Stimulated activated CD4-positive, alpha-beta T cell treated with anti-CD3 and anti-CD28 coated beads, Interleukin-4, amount 100 ng/mL, for 48 hours (primary cell): ENCODE measurements at places on chromosomes 1 and 21.

DNA sequence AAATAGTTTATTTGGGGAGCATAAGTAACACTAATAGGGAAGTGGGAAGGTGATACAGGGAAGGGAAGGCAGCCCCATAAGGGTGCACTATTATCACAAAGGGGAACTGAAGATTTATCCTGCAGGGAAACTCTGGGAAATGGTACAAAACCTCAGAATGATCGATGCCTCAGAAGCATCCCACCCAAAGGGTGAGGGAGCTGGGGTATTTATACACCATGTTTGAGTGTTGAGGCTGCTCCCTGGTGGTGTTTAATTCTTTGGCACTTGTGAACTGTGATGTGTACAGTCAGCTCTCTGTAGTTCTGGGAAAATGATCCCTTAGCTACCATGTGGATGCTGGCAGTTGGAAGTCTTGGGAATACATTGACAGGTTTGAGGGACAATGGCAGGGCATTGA, 5.1 kb upstream of the TRIM62 start:
- no peak for DNase-seq

GRCh38 chr1:92934395-92935378, 26.6 kb downstream of the DIPK1A start:
- no peak for DNase-seq

- no peak for DNase-seq
Measured at GRCh38 chr1:237042526-237042891, 525 bp downstream of the RYR2 start.

GRCh38 chr1:39268906-39269305, 64.4 kb downstream of the MACF1 start:
- DNase-seq = no peak

GRCh38 chr1:153350321-153350957, 1.8 kb upstream of the PGLYRP4 start:
- DNase-seq = no peak

DNA sequence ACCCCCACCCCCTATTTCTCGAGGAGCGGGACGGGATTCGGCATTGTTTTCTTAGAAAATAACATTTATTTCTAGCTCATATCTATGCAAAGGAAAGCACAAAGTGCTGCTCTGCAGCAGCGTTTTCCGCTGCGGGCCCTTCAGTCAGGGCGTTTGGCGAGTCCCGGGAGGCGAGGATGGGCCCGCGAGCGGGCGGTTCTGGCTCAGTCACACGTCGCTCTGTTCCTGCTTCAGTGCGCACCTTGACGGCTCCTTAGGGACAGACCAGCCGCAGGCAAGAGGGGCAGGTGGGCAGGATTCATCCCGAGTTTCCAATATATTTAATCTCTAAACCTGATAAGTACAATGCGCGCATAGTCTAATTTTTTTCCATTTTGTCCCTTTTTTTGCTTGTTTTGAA, 5.7 kb downstream of the DMRTA2 start:
- DNase-seq = no peak

DNA sequence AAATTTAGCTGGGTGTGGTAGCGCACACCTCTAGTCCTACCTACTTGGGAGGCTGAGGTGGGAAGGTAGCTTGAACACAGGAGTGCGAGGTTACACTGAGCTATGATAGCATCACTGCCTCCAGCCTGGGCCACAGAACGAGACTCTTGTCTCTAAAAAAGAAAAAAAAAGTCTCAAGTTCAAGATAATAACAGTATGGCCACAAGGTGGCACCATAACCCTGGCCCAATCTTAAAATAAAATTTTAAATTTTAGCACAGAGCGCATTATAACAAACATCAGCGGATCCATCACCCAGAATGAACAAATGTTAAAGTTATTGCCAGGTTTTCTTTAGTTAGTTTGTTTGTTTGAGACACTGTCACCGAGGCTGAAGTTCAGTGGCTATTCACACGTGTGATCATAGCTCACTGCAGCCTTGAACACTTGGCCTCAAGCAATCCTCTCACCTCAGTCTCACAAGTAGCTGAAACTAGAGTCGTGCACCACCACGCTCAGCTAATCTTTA, 2.9 kb upstream of the HTR6 start:
- no peak for DNase-seq

GRCh38 chr1:50976111-50976889, 6.3 kb downstream of the CDKN2C start:
- no peak for DNase-seq

- no peak for DNase-seq
Measured at GRCh38 chr1:229888561-229889001, 178.5 kb upstream of the GALNT2 start.

GRCh38 chr1:148308832-148309458, 156.9 kb upstream of the NBPF11 start:
- no peak for DNase-seq

DNA sequence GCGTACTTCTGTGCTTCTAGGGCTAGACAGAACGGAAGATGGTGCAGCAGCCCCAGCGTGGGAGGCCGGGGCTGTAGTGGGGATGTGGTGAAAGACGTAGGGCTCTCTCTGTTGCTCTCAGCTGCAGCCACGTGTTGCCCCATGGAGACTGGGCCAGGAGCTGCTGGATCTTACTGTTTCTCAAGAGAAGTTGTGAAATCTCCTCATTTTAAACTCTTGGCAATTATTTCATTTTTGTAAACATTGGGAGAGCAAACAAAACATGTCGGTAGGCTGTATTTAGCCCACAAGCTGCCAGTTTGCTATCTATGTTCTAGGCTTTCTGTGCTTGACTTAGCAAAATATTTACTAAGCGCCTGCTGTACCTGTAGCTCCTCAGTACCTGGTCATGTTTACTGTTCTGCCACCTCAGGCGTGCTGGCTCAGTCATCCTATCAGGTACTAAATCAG, 15.9 kb upstream of the ELOA start:
- DNase-seq = no peak

GRCh38 chr21:42336054-42336453, 14.7 kb downstream of the TFF2 start:
- no peak for DNase-seq

DNA sequence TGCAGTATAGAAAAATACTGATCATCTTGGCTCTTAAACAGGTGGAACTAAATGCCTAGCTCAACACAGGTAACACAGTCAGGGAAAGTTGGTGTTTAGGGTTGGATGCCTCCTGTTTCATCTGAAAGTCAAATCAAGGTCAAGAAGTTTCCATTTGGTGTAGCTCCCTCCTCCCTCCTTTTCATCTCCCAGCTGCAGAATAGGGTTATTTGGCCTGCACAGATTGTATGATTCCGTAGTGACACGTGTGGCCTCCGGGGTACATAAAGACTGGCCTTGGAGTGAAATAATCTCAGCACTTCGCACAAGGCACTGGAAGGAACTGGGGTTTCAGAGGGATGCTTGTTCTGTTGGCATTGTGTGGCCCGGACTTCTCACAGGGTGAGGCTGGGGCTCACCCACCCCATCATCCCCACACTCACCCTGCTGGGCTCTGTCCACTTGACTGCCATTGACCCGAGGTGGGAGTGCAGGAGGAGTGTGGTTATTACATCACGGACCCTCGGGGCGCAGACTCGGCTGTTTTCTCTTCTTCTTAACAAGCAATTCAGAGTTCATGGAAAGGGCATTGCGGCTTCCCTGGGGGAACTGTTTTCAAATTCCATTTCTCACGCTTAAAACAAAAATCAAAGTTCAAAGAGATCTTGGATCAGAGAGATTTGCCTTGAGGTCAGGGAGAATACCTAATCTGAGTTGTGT, 18.4 kb downstream of the IGSF5 start:
- no peak for DNase-seq

DNA sequence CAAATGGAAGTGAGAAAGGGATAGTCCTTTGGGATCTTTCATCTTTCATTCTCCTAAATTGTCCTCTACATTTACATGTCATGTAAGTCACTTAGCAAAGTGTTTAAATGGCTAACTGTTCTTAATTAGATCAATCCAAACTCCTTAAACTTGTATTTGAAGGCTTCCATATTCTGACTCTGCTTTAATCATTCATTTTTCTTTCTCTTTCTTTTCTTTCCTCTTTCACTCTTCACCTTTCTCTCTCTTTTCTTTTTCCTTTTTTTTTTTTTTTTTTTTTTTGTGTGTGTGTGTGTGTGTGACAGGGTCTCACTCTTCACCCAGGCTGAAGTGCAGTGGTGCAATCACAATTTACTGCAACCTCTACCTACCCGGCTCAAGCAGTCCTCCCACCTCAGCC, 71.7 kb downstream of the RPS27 start:
- DNase-seq = no peak

DNA sequence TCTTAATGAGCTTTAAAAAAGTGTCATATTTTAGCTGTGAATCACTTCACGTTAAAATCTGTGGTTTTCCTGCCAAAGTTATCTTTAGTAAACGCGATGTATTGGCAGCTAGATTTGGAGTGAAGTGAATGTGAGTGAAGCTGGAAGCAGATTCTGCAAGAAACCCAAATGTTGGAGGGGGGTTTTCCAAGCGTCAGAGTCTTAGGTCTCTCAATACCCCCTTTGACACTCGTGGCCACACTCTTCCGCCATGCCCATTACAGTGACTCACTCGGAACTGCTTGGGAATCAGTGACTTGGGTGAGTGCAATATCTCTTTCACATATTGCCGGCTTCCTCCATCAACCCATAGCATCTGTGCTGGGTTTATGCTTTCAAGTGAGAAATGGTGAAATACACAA, 17.5 kb downstream of the B3GALT5 start:
- no peak for DNase-seq

DNA sequence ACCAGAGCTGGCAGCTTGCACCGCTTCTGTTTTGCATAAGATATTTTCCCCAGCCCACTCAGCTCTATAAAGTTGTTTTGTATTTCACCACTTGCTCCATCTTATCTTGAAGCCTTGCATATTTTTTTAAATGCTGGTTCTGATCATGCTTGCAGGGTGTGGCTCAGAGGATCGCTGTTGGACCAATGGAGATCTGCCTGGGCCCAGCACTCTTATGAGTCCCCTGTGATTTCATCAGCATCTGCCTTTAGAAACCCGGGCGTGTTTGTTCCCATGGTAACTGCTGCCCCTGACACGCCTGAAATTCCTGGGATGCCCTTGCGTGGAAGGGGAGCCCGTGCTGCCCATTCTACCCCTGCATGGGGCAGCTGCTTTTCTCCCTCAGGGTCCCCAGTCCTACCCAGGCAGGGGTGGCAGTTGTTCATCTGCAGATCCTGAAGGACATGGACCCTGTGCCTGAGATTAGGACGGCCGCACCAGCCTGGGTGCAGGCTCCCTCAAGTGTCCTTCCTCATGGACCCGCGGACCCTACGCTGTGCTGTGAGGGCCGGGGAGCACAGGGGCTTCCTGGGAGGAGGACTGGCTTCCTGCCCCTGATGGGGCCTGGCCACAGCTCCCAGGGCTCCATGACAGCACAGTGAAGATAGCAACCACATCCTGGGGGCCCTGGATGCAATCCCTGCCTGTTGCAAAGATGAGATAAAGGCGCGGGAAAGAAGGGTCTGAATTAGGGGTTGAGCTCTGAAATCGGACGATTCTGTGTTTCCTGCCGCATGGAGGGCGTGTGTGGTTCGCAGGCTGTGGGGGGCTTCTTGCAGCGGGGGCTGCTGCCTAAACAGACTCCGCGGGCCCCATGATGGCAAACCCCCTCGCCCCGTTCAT, 226.5 kb downstream of the SDCCAG8 start:
- no peak for DNase-seq

DNA sequence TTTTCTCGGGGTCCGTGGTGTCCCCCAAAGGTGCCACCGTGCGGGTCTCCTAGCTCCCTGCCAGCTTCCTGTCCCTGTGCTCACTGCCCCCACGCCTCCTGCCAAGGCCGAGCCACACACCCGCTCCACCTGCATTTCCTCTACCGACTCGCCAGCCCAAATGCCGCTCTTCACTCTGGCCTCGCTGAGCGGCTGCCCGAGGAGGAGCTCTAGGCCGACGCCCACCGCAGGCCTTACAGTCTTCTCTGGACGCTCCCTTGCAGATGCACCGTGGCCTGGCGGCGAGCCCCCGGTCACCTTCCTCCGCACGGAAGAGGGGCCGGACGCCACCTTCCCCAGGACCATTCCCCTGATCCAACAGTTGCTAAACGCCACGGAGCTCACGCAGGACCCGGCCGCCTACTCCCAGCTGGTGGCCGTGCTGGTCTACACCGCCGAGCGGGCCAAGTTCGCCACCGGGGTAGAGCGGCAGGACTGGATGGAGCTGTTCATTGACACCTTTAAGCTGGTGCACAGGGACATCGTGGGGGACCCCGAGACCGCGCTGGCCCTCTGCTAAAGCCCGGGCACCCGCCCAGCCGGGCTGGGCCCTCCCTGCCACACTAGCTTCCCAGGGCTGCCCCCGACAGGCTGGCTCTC, 26.3 kb downstream of the FTCD start:
- no peak for DNase-seq

DNA sequence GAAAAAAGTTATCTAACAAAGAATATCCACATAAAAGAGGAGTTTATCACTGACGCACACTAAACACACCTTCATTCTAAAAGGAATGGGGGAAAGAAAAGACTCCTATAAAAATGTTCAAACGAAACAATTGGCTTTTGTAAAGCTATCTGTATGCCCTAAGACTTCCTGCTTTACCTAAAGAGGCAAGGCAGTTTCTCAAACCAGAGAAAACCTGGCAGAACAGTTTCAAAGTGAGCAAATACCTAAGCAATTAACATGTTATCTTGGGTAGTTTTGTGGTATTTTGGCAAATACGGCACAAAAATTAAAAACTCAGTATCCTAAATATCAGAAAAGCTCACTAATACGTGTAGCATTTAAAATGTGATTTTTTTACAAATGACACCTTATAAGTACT, 1.9 kb downstream of the PUM1 start:
- DNase-seq = no peak

DNA sequence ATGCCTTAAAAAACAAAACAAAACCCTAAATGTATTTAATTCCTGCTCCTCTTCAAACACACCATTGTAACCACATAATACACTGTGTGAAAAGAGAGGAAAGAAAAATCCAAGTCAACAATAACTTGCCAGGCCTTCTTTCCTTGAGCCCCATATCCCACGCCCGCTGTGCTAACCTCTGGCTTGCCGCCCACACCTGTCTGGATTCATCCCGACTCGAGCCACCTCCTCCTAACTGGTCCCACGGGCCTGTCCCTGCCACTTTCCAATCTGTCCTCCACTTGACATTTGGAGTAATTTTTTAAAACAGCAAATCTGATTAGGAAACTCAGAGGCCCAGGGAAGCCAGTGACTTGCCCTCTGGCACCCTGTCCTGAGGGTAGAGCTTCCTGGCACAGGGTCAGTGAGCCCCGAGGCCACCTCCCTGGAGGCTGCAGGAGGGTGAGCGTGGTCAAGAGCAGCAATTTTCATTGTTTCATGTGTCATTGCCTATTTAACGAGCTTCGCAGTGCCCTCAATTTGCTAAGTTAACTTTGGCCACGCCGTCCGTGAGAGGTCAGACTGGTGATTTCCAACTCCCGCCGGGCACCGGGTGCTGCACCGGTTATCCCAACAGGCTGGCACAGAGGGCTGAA, 54.1 kb downstream of the B3GALT5 start:
- DNase-seq = no peak

GRCh38 chr1:186626356-186626932, 53.8 kb downstream of the PTGS2 start:
- no peak for DNase-seq

GRCh38 chr1:21337454-21337927, 47.2 kb upstream of the ECE1 start:
- DNase-seq = no peak
